ENCODE measurements at places on chromosomes 12 and 14. TPM values are rescaled to one million over a fixed set of nuclear protein-coding genes. Genes with fewer than 3 reads are reported as not detected.

Gene ADAMTS20
- not detected for total RNA-seq

Gene RAD9B
- total RNA-seq = 0.74 TPM

Gene IL26
- total RNA-seq = 0.88 TPM

Gene CDCA4
- total RNA-seq = 73.0 TPM
